Esophagus mucosa (tissue), 1 donor: ENCODE measurements at places on chromosomes 3 and 15.
A peak's percentile ranks its signal among the peaks of the same experiment; 100 is the strongest.

GRCh38 chr3:30002797-30003196 lies 603.6 kb upstream of the TGFBR2 start:
- ATAC-seq = no peak

GRCh38 chr3:133127381-133127780 lies 89.2 kb downstream of the TMEM108 start:
- no peak for ATAC-seq

DNA sequence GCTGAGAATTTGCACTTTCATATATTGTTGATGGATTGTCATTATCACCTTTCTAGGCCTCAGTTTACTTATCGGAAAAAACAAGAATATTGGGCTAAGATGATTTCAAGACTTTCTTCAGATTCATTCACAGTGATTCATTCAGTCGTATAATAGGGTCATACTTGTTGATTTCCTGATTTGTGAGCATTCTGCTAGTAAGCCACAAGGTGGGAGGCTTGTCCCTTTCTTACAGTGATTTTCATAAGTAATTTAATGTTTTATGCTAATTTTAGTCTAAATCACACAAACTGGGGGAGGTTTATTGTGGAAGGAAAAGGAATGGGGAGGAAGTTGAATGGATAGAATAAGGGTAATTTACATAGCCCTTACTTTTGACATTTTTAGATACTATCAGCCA lies 126.8 kb upstream of the GOLGA6L4 start:
- no peak for ATAC-seq

DNA sequence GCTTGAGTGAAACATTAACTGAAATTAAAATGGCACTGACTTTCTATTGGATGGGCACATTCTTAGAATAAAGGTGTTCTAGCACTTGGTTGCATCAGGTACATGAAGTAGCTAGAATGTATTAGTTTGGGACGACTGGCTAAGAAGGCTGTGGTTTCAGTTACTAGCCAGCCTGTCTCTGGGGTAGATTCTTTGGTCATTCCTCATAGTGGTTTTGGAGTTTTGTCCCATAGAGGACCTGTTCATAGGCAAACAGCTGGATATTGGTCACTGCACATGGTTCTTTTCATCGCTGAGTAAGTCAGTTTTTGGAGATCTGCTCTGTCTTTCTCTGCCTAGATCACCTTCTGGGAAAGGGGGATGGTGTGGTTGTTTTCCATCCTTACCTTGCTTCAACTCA lies 55.3 kb downstream of the ADAMTSL3 start:
- ATAC-seq = no peak

DNA sequence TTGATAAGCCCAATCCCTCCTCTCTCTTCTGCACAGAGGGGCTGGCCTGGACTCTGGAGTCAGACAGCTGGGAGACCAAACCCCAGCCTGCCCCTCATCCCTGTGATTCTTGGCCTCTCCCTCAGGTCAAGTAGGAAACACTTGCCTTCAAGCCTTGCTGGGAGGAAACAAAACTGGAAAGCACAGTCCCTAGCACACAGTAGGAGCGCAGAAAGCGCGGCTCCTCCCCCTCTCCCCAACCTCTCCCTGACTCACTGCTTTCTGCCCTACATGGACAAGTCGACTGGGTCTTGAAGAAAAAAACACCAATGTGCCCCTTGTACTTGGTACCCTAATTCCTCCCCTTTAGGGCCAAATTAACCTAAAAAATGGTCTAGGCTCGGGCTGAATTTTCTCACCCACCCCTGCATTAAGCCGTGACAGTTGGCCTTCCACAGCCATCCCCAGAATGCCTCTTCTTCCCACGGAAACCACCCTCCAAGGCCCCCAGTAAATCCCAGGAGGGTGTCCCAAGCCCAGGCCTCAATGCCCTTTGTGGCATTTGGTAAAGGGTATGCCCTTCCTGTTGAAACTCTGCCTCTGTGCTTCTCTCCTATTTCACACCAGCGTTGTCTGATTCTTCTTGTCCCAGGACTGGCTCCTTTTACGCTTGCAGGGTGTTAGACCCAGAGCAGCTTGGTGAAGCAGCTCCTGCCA lies 11.3 kb upstream of the RAF1 start:
- ATAC-seq = no peak

DNA sequence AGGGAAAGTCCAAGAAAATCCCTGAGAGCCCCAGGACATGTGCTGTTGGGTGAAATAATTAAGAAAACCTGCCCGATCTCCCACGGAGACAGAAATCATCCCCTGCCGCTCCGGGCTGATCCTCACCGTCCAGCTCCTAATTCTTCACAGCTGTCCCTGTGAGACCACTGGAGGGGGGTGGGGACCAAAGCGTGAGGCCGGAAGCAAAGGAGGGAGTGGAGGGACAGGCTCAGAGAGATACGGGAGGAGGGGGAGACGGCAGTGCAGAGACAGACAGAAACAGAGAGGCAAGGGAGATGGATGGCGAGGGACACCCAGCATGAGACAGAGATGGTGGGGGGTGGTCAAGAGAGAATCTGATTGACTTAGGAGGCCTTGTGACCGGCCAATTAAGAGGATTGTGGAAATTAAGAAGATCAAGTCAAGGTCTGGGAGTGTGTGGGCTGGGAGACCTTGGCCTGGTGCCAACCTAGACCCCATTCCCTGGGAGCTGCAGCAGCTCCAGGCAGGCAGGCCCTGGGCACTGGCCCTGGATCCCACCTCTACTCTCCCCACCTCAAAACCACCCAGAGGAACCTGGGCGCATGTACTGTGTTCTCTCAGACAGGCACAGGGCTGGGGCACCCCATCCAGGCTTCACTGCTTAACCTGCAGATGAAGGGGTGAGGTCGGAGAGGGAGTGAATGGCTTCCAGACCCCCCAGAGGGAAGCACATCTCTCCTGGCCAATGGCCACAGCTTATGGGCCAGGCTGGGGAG lies 113.2 kb upstream of the ALDH1A3 start:
- no peak for ATAC-seq

DNA sequence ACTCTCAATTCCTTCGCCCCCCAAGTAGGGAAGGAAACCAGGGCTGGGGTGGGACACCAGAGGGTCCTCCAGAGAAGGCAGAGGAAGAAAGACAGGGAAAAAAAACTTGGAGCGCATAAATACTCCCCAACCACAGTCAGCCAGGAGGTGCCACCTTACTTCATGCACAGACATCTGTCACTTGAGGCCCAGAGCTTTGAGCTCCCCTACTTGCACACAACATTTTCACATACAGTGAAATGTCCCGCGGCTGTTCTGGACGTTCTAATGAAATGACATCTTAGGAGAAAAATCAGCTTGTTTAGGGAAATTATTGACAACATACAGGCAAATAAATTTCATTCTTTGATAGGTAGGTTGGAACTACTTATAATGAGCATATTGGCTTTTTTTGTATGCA lies 113.0 kb downstream of the LIPC start:
- no peak for ATAC-seq

DNA sequence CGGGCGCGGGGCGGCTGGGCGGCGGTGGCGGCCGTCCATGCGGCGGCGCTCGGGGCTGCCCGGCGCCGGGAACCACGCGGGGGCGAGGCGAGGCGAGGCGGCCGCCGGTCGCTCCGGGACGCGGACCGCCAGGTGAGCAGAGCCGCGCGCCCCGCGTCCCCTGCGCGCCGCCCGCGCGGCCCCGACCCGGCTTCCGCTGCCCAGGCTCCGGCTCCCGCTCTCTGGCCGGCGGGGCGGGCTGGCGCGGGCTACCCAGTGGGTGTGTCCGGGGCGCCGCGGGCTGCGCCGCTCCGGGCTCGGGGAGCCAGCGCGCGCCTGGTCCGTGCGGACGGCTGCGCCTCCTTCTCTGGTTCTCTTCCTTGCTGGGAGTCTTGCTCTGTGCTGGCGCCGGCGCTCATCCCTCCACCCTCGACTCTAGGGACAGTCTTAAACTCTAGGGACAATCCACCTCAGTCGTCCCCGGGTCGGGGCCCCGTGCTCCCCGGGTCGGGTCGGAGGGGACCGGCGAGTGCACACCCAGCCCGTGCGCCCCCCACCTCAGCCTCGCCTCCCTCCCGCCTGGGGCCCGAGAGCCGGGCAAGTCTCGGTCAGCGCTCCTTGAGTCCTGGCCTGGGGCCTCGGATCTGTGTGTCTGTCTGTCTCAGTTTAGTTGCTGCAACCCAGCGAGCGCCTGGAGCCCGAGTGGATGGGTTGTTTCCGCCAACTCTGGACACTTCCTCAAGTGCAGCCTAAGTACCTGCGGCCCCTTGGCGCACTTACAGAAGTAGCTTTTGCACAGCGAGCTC lies 488 bp downstream of the THSD4 start:
- peak; percentile 62 for ATAC-seq

DNA sequence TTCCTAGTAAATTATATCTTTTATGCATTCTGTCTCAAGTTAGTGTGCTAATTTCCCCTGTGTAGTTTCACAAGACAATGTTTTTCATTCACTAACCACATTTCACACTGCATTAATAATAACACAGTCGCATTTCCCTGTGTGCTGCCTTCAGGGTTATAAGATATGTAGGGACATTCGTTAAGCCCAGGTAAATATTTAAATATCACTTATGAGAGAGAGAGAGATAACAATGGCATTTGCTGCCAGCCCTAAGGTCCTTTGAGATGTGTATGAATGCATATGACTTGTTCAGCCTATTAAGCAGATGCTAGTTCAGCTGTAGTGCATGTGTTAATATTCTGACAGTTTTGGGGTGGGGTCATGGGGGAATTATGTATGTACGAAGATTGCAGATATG lies 876.7 kb downstream of the NAALADL2 start:
- no peak for ATAC-seq

DNA sequence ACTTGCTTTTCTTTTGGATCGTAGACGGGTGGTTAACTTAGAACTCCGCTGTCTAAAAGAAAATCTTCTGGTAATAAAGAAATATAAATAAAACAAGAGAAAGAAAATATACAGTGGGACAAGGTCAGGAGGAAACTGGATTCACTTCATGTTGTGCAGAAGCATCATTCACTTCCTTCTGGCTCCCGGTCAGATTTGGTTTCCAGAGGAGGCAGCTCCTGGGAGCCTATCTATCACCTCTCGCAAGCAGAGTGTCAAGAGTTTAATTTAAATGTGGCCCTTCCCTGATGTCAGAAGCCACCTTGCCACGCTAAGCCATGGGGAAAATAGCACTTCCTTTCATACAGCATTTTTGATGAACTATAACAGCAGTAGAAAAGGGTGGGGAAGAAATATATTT lies 139.1 kb downstream of the NSMCE3 start:
- no peak for ATAC-seq

- ATAC-seq = no peak
Measured at GRCh38 chr3:196789885-196790359, 50.3 kb downstream of the PAK2 start.

- ATAC-seq = peak; percentile 67
Measured at GRCh38 chr15:85477730-85478129, 97.3 kb downstream of the AKAP13 start.

- no peak for ATAC-seq
Measured at GRCh38 chr3:18349197-18349798, 75.8 kb downstream of the SATB1 start.

DNA sequence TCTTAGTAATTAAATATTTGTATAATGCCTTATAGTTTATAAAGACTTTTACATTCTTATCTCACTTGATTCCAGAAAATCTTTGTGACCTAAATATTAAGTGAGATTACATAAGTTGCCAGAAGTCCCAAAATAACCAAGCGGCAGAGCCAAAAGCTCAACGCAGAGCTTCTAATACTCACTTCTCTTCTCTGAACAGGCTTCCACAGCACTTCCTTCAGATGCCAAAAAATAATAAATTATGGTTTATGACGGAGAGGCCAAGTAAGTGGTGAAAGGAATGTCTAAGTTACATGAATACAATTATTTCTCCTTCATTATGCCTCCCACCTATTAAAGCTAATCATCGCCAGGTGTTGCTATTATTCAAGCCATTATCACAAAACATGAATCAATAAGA lies 110.3 kb downstream of the GBE1 start:
- no peak for ATAC-seq

DNA sequence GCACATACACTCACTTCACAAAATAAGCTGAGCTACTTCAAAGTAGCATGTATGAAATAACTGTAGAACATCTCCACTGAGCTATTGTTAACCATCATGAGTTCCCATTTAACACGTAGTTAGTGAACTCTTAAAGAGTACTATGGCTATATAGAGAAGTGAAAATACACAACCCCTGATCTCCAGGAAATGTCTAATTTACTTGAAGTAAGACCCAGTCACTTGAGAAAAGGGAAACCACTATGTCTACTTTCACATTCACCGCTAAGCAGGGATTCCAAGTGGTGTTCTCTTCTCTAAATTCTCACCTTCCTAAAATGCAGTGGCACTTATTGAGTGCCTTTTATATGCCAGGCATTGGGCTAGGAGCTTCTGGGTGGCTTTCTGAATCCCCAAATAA lies 35.0 kb upstream of the COLQ start:
- ATAC-seq = peak; percentile 24

DNA sequence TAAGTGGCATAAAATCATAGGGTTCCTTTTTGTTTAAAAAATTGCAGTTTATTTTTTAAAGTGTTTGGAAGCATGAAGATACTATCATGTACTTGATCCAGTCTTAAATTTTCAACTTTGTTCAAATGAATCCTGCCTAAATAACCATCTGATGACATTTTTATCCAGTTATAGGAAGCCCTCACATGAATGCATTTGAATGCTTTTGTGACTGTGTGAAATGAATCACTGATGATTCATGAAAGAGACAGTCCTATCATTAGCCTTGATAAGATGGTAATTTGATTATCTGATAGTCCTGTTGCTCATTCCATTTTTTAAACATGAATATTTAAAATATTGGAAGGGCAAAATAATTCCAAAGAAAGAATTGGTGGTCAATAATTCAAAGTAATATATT lies 401.9 kb upstream of the ROBO2 start:
- ATAC-seq = no peak

DNA sequence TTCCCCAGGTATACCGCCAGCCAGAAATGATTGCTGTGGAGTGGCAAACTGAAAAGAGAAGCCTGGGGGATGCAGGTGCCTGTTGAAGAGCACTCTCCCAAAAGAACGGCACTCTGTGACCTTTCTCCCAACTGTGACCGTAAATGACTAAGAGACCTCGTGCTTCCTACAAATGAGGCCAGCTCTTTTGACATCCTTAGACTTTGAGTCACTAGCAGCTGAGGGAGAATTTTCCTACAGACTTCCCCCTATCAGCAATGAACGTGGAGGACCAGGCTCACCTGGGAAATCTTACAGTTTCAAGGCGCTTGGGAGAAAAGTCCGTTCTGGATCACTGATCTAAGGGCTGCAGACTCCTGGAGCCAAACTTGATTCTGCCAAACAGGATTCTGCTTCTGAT lies 8.6 kb downstream of the AQP9 start:
- peak; percentile 25 for ATAC-seq

DNA sequence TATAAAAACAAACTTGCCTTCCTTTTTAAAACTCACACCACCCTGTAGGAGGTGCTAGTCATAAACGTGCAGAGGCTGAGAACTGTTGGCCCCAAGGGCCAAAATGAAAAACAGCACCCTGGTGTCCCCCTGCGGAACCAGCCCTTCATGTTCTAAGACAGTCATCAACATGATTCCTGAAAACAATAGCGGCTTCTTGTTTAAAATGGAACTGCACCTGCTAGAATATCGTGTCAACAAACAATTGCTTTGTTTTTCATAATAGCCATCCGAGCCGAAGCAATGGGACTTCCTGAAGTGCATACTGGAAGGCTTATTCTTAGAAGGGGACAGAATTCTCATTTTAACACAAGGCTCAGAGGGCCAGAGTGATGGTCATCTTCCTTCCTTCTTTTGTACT lies 43.7 kb downstream of the MECOM start:
- no peak for ATAC-seq

GRCh38 chr15:42289166-42289565 lies 15.9 kb upstream of the TMEM87A start:
- peak; percentile 57 for ATAC-seq
